Muscle of back (tissue), 13 donors: ENCODE measurements at places on chromosomes 7 and 10. TPM values are rescaled to one million over a fixed set of nuclear protein-coding genes. Genes with fewer than 3 reads are reported as not detected.

GRM8 gene
- polyA plus RNA-seq = not detected

DNA sequence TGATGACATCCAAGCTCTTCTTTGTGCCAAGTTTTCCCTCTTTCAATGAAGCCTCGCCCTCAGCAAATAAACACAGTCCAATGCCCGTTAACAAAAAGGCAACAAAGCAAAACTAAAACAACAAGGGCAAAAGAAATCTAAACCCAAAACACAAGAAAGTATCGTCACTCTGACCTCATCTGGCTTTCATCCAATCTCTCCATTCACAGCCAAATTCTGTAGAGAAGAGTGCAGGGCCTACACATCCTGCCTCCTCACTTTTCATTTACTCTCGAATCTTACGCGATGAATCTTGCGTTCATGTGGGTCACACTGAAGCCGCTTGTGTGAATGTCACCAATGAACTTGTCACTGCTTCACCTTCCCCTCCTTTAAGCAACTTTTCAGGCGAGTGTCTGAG lies 15.9 kb upstream of the AKR1E2 start:
- peak; percentile 30 for DNase-seq

DNA sequence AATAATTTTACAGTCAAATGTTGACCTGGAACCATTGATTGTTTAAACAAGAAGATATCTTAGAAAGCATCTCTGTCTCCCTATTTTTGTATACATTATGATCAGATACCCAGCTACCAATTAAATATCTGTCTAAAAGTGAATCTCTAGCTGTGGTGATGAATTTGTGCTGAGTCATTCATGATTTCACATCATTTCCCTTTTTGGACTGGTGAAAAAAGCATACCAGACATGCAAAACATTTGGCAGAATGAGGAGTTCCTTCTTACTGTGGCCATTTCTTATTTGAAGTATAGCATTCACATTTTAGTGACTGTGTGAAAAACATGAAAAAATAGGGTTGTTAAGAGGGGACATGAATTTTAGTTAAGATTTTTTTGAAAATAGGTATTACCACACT lies 98.0 kb upstream of the GATA3 start:
- DNase-seq = no peak

DNA sequence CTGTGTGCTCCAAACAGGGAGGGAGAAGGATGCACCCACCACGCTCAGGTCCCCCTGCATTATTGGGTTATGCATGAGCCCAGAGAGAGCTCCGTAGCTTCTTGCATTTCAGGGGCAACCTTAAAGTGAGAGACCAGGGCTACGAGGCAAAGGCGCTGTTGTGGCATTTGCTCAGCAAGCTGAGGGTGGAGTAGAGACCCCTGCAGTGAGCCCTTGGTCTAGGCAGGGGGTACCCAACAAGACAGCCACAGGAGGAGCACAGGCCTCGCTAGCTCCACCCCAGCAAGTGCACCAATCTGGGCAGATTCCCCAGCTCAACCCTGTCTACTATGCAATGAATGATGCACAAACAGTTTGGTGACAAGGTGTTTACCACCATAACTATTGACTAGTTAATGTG lies 198.4 kb downstream of the CALN1 start:
- no peak for DNase-seq

RADIL gene
- polyA plus RNA-seq = 3.4 TPM

DNA sequence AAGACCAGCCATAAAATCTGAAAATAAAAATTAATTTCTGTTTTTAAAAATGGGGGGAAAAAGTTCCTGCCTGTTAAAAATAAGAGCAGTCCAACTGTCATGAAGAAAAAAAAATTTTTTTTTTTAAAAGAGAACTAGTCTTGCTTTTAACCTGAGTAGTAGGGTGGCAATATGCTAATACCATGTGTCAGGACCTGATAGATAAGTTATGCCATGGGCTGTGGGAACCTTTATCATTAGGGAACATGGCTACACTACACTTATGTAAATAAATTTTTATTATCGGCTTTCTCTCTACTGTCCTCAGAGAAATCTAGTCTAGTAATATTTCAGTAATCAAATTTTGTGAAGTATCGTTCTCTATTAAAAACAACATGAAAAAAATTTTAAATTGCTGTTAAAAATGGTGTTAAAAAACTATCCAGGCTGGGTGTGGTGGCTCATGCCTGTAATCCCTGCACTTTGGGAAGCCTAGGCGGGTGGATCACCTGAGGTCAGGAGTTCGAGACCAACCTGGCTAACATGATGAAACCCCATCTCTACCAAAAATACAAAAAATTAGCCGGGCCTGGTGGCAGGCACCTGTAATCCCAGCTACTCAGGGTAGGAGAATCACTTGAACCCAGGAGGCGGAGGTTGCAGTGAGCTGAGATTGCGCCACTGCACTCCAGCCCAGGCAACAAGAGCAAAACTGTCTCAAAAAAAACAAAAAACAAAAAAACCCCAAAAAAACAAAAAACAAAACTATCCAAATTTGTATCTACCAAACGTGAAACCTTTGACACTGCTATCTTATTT lies 20.7 kb downstream of the NT5C3A start:
- no peak for DNase-seq

DNA sequence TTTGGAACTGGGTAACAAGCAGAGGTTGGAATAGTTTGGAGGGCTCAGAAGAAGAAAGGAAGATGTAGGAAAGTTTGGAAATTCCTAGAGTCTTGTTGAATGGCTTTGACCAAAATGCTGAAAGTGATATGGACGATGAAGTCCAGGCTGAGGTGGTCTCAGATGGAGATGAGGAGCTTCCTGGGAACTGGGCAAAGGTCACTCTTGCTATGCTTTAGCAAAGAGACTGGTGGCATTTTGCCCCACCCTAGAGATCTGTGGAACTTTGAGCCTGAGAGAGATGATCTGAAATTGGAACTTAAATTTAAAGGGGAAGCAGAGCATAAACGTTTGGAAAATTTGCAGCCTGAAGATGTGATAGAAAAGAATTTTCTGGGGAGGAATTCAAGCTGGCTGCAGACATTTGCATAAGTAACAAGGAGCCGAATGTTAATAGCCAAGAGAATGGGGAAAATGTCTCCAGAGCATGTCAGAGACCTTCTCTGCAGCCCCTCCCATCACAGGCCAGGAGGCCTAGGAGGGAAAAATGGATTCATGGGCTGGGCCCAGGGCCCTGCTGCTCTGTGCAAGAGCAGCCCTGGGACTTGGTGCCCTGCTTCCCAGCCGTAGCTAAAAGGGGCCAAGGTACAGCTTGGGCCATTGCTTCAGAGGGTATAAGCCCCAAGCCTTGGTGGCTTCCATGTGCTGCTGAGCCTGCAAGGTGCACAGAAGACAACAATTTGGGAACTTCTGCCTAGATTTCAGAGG lies 3.6 kb downstream of the PDSS1 start:
- DNase-seq = no peak

TUBAL3 gene
- polyA plus RNA-seq = 0.24 TPM

ZPBP gene
- polyA plus RNA-seq = not detected

NODAL gene
- polyA plus RNA-seq = 0.24 TPM

LRIT1 gene
- polyA plus RNA-seq = not detected

DNA sequence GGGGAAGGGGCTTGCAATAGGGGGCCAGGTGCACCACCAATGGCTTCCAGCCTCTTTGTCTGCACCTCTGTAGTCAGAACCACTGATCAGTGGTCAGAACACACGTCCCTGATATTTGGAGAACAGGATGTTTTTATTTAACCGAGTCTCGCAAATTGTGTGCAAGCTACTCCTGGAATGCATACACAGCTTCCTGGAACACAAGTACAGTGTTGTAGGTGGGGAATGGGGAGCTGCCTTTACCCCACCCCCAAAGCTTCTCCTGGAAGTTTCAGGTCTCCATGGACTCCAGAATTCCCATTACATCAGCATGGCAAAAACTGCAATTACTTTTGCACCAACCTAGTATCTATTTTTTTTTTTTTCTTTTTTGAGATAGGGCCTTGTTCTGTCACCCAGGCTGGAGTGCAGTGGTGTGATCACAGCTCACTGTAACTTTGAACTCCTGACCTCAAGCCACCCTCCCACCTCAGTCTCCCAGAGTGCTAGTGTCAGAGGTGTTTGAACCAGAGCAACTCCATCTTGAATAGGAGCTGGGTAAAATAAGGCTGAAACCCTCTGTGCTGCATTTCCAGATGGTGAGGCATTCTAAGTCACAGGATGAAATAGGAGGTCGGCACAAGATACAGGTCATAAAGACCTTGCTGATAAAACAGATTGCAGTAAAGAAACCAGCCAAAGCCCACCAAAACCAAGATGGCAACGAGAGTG lies 374.0 kb downstream of the CALN1 start:
- no peak for DNase-seq

- no peak for DNase-seq
These were observed 345.1 kb downstream of the NXPH1 start for GRCh38 chr7:8778459-8778858.

GRCh38 chr7:42359946-42360345 lies 122.9 kb upstream of the GLI3 start:
- no peak for DNase-seq

- no peak for DNase-seq
These were observed 120.2 kb upstream of the LRRTM3 start for GRCh38 chr10:66805612-66806011.

GRCh38 chr7:34219153-34219718 lies 313.9 kb downstream of the BMPER start:
- DNase-seq = no peak

DNA sequence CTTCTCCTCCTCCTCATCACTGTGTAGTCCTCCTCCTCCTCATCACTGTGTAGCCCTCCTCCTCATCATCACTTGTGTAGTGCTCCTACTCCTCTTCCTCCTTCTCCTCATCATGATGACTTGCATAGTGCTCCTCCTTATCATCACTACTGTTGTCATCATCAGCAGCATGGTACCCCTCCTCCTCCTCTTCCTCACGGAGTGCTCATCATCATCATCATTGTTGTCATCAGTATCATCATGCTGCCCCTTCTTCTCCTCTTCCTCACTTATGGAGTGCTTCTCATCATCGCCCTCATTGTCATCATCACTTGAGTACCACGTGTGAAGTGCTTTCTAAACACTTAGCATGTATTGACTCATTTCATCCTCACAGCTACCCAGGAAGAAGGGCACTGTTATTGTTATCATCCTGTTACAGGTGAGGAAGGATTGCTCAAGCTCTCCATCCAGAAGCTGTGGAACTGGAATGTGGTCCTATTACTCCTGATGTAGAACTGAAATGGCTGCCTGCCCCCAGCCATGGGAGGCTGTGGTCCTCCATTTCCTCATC lies 122.8 kb upstream of the SHH start:
- DNase-seq = no peak

AOAH gene
- 3.2 TPM for polyA plus RNA-seq

CPN1 gene
- 0.19 TPM for polyA plus RNA-seq

GRCh38 chr7:20607216-20607615 lies 8.3 kb upstream of the ABCB5 start:
- DNase-seq = no peak

DNA sequence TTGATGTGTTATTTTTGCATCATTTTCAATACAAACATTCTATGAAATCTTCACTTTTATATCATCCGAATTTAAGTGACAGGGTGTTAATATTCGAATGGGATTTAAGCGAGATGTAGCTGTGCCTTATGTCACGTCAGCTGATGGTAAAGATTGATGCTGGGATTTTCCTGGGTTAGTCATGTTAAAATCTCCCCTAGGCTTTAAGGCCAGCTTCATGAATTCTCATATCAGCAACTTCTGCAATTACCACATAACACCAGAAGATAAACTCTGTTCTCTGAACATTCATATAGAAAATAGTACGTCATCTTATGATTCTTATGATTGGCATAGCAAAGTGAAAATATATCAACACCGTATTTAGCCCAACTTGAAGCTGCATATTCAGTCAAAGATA lies 669.2 kb downstream of the PCDH15 start:
- DNase-seq = no peak

- peak; percentile 85 for DNase-seq
These were observed 43.2 kb downstream of the HTRA1 start for GRCh38 chr10:122504610-122504950.

SLC18A3 gene
- not detected for polyA plus RNA-seq

DNA sequence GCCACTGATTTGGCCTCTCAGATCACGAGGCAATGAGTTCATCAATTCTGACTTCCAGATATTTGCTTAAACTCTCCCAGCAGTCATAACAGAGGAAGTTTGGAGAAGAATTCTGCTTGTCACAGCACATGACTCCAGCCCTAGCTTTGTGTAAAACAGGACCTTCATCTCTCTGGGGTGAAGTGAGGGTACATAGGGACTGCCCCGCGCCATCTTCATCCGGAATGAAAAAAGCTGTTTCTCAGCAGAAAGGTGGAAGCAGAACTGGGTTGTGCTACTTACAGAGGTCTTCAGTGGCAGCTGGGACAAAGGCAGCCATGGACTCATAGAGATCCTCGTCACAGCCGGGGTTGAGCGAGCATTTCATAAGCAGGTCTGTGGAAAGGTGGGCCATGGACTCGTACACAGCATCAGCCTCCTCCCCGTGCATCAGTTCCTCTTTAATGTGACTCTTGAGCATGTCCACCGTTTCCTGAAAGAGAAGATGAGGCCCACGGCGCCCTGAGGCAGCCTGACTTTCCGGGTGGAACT lies 58.4 kb upstream of the TM9SF3 start:
- peak; percentile 8 for DNase-seq

DNA sequence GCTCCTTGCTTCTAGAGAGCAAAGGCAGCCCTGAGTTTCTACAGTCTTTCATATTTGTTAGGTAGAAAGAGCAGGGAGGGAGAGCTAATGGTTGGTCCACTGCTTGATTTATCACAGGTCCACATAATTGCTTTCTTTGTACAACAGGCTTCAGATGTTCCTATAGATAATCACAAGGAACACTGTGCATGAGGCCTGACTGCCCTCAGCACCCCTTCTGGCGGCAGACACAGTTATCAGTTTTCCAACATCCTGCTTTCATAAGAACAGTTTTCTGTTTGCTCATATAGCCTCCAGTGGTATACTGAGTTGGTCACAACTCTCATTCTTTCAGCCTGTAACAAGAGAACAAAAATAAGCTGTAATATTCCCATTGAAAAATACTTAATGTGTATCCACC lies 69.7 kb downstream of the AKR1C4 start:
- no peak for DNase-seq

DNA sequence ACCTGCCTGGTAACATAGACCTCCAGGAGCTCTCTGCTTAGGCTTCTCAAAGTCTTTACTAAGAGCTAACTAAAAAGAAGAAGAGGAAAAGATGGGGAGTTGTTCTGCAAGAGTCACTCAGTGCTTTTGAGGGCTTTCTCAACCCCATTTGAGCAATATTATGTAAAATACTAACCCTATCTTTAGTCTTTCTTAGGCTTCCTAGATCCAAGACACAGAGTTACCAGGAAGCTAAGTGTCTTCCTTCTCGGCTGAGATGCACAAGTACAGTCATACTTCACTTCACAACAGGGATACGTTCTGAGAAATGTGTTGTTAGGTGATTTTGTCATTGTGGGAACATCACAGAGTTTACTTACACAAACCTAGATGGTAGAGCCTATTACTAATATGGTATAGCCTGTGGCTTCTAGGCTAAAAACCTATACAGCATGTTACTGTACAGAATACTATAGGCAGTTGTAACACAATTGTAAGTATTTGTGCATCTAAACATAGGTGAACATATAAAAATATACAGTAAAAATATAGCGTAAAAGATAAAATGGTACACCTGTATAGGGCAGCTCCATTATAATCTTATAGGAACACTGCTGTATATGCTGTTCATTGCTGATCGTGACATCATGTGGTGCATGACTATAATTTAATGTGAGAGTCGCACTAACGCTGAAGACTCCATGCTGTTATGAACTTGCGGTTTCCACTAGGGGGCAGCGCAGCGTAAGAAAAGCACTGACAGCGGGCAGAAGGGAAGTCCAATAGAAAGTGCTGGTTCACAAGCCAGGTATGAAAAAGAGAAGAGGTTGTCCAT lies 16.3 kb downstream of the ANKRD22 start:
- peak; percentile 92 for DNase-seq

AKR1D1 gene
- polyA plus RNA-seq = not detected

GDF10 gene
- 1.3 TPM for polyA plus RNA-seq
